ENCODE measurements at places on chromosomes 13 and 19.

DNA sequence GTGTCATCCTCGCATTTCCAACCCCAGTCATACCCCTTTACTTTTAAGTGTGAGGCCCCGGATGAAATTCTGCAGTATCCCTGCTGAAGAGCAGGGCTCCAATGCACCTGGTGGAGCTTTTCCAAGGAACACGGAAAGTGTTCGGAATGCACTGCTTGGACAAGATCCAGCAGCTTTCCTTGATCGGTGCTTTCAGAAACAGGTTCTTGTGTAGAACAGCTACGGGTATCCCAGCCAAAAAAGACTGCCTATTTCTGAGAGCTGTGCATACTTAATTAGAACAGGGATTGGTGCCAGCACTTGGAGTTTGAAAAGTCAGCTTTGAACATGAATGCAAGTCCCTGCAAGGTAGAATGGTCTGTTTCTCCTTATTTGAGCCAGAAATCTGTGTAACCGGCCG lies 87.2 kb upstream of the C1QTNF9B start:
- no peak for DNase-seq

GRCh38 chr19:11257846-11258380 lies 4.4 kb downstream of the DOCK6 start:
- no peak for DNase-seq

- DNase-seq: peak; percentile 74
Observed at GRCh38 chr19:996051-996838, 4.0 kb upstream of the GRIN3B start.

DNA sequence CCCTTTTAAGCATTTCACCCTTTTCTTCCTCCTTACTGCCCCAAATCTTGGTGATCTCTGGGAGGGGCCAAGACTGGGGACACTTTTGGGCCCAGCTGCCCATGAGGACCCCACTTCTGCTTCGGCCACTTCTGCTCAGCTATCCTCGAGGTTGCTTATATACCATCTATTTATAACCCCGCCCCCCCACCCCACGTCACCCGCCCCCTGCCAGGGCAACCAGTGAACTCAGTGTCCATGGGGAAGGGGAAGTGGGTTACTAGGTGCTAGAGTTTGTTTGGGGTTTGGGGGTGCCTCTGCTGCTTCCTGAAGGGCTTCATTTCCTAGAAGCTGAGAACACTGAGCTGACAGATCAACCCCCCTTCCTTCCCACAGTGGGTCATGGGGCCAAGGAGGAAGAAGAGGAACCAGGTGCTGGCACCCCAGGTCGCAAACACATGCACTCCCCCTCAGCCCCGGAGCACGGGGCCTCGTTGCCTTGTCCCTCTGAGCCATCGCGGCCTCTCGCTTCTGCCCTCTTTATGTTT lies 6.1 kb upstream of the ADGRE5 start:
- peak; percentile 61 for DNase-seq

- DNase-seq: peak; percentile 42
Observed at GRCh38 chr19:888581-889385, 4.2 kb downstream of the MED16 start.

- no peak for DNase-seq
Observed at GRCh38 chr13:78709028-78709427, 50.1 kb upstream of the OBI1 start.

- DNase-seq: no peak
Observed at GRCh38 chr13:23656637-23657371, 86.6 kb downstream of the TNFRSF19 start.

DNA sequence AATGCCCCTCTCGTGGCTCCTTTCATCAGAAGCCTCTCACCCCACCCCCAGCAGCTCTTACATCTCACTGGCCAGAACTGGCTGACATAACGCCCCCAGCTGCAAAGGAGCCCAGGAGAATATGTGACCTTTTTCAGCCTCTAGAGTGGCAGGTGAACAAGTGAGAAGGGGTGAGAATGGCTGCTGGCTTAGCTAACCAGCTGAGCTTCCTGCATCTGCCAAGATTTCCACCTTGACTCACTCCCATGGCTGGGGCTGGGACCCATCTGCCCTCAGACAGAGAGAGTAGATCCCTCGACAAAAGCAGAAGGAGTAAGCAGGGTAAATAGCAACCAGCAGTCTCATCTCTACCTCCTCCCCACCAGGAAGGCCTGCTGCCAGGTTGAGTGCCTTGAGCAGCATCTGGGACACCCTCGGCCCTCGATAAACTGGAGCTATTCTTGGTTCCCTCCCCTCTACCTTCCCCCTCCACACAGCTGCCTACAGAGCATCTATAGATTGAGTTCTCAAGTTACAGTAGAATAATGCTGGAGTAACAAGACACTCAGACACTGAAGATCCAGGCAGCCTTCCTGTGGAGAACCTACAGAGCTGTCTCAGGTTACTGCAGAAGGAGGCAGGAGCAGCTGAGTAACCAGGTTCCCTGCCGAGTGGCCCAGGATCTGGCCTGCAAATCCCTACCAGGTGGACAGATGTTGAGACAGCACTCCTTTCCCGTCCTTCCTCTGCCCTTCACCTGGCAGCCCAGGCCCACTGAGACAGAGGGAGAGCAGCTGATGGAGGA lies 15.5 kb downstream of the KASH5 start:
- no peak for DNase-seq

DNA sequence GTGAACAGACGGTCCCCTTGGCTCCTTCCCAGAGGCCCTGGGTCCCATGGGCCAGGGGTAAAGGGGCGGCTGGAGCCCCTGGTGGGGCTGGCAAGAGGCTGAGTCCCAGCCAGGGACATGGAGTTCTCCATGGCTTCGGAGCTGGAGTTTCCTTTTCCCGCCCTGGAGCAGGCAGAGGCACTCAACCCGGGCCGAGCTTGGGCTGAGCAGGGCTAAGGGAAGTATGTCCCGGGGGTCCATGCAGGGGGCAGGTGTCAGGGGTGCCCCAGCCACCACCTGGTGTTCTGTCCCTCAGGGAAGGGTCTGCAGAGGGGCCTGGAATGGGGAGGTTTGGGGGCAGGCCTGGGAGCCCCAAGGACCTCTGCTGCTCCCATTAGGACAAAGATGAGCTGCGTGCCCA lies 54.0 kb upstream of the TPM4 start:
- no peak for DNase-seq

DNA sequence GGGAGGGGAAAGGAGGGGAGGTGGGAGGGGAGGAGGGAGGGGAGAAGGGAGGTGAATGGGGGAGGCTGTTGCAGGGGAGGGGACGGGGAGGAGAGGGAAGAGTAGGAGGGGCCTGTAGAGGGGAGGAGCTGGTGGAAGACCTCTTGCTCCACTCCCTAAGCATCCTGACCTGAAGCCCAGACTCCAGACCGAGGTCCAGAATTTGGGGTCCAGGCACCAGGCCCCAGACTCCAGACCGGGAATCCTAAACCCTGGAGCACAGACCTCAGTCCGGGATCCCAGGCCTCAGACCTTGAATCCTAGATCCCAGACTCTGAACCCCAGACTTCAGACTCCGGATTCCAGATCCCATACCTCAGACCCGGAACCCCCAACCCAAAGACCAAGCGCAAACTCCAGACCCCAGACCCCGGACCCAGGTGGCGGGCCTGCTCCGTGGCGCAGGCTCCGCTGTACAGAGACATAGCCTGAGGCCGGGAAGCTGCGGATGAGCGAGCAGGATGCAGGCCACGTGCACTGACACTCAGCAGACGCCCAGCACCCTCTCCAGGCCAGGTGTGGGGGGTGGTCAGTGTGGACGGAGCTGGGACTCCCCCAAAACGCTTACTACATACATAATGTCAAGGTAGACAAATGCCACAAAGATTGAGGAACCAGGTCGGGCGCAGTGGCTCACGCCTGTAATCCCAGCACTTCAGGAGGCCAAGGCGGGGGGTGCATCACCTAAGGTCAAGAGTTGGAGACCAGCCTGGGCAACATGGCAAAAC lies 710 bp upstream of the BTBD2 start:
- peak; percentile 56 for DNase-seq

DNA sequence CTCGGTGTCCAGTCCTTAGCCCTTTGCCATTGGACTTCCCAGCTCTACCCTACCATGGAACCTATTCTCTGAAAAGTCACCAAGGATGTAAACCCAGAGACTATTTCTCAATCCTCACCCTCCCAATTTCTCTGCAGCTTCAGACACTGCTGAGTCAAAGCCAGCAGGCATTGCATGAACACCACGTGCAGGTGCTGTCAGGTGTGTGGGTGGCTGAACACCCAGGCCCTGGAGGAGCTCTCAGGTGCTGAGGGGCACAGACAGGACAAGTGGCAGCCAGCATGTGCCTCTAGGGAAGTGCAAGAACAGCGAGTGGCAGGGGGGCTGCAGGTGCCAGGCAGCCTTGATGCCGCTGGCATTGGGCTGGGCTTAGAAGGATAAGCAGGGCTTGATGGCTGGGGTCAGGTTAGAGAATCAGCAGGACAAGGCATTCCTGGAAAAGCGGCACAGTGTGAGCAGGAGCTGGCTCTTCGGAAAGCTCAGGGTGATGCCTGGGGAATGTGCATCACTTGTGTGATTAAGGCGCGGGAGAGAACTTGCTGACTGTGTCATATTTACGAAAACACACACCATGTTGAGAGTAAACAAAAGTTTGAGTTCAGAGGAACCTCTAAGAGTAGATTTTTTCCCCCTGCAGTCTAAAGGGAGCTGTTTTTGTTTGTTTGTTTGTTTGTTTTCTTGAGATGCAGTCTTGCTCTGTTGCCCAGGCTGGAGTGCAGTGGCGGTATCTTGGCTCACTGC lies 83.8 kb downstream of the LNX2 start:
- no peak for DNase-seq

DNA sequence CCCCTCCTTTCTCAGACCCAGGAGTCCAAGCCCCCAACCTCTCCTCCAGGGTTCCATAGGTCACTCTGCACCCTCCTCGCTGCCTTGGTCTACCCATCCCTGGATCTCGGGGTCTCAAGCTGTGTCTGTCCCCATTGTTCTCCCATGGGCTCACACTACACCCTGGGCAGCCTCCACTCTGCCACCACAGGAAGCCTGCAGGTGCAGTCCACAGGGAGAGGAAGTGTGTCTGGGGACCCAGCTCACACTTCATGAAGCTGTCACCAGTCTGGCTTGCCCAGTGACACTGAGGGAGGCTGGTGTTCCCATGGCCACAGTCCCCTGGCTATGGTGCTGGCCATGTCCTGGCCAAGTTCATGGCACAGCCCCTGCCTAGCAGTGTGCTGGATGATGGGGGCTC lies 5.3 kb downstream of the NECTIN2 start:
- no peak for DNase-seq

- no peak for DNase-seq
Observed at GRCh38 chr19:47111682-47112165, 1.9 kb downstream of the ZC3H4 start.

DNA sequence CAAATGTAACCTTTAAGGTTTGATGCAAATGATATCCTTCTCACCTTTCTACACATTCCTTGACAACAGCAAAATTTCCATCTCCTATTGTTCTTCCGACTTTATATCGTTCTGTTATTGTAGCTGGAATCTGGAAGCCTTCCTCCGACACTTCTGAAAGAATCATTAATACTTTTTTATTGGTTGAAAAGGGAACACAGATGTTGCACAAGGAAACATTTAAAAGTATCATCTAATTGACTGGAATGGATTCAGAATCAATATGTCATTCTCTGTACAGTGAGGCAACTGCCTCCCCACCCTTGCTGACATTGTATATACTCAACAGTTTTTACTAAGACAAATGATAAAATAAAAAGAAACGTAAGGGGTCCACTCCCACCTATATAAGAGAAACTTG lies 295.2 kb downstream of the DCLK1 start:
- DNase-seq: no peak

DNA sequence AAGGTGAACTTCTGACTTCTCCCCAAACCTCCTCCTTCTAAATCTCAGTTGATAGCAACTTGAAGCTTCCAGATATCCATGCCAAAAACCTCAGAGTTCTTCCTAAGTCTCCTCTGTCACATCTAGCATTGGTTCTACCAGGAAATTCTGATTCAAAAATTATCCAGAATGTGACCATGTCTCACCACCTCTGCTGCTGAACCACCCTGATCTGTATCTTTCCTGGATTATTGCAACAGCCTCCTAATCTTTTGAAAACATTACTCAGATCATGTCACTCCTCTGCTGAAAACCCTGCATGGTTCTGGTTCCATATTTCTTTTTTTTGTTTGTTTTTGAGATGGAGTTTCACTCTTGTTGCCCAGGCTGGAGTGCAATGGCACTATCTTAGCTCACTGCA lies 78.7 kb upstream of the TNFSF11 start:
- no peak for DNase-seq

DNA sequence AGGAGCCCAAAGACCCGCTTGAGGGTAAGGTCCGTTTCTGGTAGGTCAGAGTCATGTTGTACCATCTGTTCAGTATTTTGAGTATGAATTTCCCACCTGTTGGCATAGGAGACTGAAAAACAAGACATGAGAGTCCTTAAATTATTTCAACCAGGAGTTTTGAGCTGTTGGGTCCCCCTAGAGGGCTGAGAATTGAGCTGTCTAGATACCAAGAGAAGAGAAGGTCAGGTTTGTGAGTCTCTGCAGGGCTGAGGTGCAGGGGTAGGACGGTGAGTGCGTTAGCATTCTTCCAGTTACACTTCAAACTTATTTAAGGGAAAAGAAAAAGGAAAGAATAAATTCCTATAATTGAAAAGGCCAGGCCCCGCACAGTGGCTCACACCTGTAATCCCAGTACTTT lies 5.0 kb downstream of the CBLC start:
- no peak for DNase-seq

GRCh38 chr19:42653841-42654240 lies 59.1 kb upstream of the CEACAM8 start:
- no peak for DNase-seq

- DNase-seq: no peak
Observed at GRCh38 chr13:112972867-112973576, 4.0 kb downstream of the MCF2L start.

DNA sequence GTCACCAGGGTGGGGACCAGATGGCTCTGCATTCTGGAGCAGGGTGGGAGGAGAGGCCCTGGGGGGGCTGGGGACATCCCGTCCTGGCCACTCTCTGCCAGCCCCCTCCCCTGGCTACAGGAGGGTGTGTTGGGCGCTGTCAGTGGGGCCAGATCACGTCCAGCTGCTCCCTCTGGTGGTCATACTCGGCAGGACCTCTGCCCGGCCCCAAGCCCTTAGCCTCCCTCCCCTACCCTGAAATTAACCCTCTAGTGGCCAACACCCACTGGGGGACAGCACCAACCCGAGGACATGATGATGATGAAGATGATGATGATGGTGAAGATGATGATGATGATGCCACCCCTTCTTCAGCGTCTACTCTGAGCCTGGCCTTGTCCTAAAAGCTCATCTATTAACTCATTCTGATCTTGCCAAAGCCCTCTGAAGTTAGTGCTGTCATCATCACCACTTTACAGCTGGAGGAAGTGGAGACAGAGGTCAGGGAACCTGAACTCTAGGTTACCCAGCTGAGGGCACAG lies 590 bp upstream of the LGI4 start:
- DNase-seq: peak; percentile 73

- DNase-seq: no peak
Observed at GRCh38 chr19:974564-975257, 9.4 kb upstream of the WDR18 start.

DNA sequence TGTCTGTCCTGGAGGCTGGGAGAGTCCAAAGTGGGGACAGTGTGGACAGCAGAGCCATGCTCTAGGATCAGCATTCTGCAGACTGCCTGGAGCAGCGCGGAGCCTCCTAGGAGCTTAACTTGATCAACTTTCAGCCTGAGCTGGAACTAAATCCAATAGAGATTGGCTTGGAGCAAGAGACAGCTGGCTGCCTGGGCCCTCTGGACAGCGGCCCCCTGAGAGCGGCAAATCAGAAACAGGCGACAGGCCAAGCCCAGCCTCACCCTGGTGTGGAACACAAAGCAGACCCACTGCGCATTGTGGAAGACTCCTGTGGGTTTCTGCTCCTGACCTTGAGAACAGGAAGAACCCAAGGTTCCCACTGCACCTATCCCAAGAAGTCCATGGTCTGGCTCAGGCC lies 462.2 kb downstream of the TSHZ3 start:
- no peak for DNase-seq
